ENCODE measurements at places on chromosomes 4 and X.

DNA sequence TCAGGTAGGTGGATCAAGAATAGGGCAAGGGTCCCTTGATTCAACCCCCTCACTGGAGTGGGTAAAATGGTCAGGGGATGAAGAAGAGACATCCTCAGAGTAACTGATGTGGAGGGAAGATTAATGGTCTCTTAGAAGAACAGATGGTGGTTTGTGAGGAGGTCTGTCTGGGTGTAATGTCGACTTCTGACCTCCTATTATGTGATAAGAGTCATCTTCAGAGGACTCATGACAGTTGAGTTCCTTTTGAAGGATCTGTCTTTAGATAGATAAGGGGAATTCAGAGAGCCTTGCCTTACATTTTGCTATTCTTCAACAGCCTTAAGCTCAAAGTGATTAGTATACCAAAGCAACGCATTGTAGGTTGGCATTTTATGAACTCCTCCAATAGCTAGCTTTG lies 27.1 kb upstream of the MAGEA8 start:
- DNase-seq, result no peak

GRCh38 chr4:145487631-145488030 lies 6.0 kb downstream of the SMAD1 start:
- no peak for DNase-seq

GRCh38 chr4:173448608-173449379 lies 49.9 kb upstream of the SCRG1 start:
- DNase-seq, result no peak

DNA sequence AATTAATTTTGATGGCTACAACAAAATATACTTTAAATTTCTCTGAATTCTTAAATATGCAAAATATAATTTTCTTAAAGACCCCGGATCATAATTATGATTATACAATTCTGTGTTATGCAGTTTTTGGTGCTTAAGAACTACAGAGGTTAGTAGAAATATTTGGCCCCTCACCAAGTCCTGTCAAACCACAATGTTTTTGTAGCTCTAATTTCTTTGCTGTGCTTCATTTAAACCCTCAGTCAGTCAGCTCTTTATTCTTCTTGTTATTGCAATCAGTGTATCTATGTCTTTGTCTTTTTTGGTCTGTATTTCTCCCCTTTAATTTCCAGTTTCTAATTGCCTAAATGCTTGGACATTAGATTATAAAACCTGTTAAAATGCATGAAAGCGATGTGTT lies 186.1 kb downstream of the CAMK2D start:
- DNase-seq, result no peak

GRCh38 chrX:2709556-2709955 lies 18.5 kb downstream of the CD99 start:
- no peak for DNase-seq

- peak; percentile 51 for DNase-seq
These were observed 3.3 kb downstream of the TRIM2 start for GRCh38 chr4:153207567-153207966.

DNA sequence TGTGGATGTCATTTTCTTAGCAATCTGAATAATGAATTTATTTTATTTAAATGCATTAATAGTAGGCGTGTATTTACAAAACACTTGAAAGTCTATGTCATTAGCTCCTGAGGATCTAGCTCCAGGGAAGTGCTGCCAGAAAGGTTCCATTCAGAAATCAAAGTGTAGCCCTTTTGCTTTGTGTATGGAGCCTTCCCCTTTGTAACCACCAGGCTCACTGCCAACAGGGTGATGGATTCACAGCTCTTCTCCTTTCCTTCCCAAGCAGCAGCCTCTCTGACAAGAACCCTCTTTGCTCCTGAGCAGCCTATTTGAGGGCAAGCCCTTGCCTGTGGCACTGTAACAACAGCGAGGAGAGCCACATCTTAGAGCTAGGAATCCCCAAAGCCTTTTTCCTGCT lies 286.0 kb upstream of the RASGEF1B start:
- no peak for DNase-seq

GRCh38 chr4:55216863-55217635 lies 91.7 kb upstream of the KDR start:
- no peak for DNase-seq
